ENCODE measurements at places on chromosomes 1 and 21.
A peak's percentile ranks its signal among the peaks of the same experiment; 100 is the strongest.

GRCh38 chr1:77399250-77400086 is 117.6 kb downstream of the AK5 start:
- no peak for DNase-seq

DNA sequence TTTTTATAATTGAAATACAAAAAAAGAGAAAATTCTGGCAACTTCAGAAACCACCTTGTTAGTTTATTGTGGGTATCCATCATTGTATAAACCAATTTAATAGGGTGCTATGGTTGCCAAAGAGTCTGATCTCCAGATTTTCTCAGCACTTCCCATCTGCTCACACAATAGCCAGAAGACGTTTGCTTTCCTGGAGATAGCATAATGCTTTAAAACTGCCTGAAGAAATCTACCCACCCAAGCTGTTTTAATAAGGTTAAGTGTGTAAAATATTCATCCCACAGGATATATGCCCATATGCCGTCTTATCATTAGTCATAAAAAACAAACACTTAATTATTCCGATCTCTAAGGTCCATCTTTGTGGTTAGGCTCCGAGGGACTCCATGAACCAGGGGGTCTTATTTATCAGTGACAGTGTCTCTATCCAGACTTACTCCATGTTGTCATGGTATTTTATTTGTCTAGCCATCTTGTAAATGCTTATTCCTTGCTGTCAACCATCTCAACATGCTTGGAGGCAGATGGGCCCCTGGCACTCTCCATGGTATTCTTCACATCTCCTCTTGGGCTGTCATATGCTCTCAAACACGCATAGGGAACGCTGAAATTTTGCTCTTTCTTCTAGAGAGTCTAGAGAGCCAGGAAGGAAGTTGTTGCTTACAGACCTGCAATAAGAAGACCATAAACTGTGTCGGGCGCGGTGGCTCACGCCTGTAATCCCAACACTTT is 58.5 kb downstream of the MAP10 start:
- DNase-seq: no peak

GRCh38 chr1:99456536-99456935 is 189.4 kb upstream of the PALMD start:
- no peak for DNase-seq

DNA sequence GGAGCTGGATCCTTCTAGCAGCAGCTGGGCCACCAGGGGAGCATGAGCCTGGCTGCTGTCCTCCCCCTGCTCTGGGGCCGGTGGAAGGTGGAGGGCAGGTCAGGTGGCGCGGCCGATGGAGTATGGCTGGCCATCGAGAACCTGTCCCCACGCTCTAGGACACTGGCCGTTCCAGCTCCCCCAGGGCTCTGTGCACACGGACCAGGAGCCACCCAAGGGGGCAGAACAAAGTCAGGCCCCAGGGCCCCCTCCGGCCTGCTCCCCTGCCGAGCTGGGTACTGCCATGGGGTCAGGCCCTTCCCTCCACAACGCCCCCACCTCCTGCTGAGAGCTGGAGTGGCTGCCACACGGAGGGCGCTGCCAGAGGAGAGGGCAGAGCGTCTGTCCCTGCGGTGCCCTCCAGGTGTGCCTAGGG is 4.5 kb upstream of the PLCH2 start:
- no peak for DNase-seq

DNA sequence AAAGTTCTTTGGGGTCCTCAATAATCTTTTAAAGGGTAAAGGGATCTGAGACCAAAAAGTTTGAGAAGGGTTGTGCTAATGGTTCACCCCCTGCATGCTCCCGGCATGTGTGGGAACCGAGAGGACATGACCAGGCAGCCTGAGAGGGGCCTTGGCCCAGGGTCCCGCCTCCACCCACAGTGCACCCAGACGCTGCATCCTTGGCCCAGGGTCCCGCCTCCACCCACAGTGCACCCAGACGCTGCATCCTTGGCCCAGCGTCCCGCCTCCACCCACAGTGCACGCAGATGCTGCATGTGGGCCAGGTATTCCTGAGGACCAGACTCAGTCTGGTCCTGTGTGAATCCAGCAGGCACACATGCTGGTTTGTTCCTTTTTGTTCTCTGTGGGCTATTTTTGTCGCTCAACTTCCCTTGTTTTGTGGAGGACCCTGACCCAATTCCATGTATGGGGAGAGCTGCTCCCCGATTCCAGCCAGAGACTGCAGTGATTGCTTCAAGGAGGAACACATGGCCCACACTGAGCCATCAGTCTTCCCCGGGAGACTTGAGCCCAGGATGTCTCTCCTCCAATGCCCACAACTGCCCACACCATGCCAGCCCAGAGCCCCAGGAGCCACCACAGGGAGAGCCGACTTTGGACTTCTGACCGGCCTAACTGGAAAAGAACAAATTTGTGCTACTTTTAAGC is 3.5 kb downstream of the NPHP4 start:
- no peak for DNase-seq

DNA sequence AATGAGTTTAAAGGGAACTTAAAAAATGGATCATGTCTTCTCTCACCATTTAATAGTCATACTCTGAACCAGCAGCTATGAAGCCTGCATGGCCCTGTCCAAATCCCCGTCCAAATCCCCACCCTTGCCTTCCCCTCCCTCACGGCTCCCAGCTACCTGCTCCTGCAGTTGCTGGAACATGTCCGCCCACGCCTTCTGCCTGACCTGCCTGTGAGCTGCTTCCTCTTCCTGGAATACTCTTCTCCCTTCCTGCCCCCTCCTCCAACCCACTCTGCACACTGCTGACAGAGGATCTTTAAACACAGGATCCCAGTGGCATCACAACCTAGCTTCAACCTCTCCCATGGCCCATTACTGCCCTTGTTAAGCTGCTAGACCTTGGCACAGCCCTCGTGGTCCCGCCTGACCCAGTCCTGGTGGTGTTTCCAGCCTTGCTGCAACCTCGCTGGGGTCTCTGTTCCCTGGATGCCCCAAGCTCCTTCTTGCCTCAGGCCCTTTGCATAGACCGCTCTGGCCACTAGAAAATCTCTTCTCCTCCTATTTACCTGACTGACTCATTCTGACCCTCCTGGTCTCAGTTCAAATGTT is 118.3 kb downstream of the PTPRU start:
- DNase-seq: no peak

GRCh38 chr1:87497380-87498203 is 168.9 kb downstream of the LMO4 start:
- DNase-seq: no peak

- peak; percentile 79 for DNase-seq
These were observed at the start of gene IGSF9 for GRCh38 chr1:159945483-159946241. Gene IGSF9, minus strand, starts transcription at chr1:159945613. Its CDS starts 2,159 bp downstream, at chr1:159943454.

DNA sequence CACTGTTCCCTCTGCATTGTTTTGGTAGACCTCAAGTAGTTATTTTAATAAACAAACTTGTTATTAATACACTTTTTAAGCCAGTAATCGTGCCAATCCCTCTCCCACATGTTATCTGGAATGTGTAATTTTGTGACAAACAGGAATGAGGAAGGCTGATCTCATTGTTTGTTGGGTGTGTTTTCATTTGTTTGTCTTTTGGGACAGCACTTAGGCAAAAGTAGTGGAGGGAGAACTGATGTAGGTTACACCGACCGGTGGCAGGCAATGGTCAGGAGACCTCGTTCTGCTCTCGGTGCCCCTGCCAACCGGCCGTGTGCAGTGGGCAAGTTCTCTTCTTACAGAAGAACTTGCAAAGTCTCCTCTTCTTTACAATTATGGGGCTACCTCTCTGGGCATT is 99.8 kb downstream of the HUNK start:
- no peak for DNase-seq

GRCh38 chr1:171506525-171507304 is 21.4 kb downstream of the PRRC2C start:
- DNase-seq: no peak

- DNase-seq: no peak
These were observed 13.6 kb upstream of the H3-3A start for GRCh38 chr1:226048886-226049285.

GRCh38 chr1:180946056-180946455 is 33.4 kb downstream of the KIAA1614 start:
- DNase-seq: no peak

- no peak for DNase-seq
These were observed 49.4 kb upstream of the RGS7 start for GRCh38 chr1:241406421-241406820.

- no peak for DNase-seq
These were observed 51.9 kb upstream of the DMRTA2 start for GRCh38 chr1:50474859-50475809.

GRCh38 chr1:80656641-80657040 is 1144.1 kb upstream of the ADGRL2 start:
- DNase-seq: no peak

DNA sequence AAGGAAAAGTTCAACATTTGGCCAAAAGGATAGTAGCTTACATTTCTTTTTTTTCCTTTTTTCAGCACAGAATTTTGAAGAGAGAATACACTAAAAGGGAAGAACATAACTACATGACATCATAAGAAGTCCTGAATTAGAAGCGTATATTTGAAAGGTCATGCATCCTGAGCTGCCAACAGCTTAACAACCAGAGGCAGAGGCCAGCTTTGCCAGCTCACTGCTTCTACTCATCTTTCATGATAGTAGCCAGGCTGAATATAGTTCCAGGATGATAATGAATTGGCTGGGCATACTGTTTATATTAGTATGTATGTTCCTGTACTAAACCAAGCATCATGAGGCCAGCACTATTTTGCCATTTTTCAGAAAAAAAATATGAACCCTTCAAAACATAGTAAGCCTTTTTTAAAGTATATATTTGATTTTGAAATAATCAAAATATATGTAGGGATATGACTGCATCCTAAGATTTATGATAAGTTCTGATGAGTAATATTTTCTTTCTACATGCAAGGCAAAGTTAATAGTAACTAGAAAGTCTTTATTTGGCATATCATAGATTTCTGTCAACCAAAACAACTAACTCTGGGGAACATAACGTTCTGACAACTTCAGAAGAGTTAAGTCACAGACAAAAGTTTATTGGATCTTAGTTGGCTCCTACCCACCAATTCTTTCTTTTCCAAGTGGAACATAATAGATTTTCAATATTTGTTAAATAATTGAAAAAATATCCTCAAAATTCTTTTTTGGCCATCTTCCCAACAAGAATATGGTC is 123.2 kb downstream of the DPYD start:
- DNase-seq: no peak

DNA sequence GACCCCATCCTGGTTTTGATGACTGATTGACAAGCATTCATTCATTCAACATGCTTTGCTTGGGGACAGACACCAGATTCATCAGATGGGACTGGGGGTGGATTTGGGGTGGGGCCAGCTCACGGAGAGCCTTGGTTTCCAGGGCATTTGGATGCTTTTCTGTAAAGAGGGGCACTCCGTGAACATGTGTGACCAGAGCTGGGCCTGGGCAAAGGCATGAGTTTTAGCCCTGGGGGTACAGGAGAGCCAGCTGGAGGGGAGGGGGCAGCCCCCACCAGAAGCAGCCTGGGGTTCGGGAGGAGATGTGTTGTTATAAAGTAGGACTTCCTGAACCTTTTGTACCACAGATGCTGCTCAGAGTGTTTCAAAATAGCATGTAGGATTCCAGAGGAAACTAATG is 99.7 kb downstream of the RIPK4 start:
- DNase-seq: no peak

GRCh38 chr1:58755468-58755872 is 28.4 kb downstream of the JUN start:
- no peak for DNase-seq

Data from HuH-7.5 (cell line).